ENCODE measurements at places on chromosomes 3 and 15.

- DNase-seq, result no peak
Measured at GRCh38 chr15:93278006-93278405, 189.0 kb upstream of the RGMA start.

GRCh38 chr15:68608206-68608843 is 29.5 kb downstream of the CORO2B start:
- DNase-seq, result no peak

GRCh38 chr15:84836844-84837243 is 19.7 kb downstream of the ALPK3 start:
- DNase-seq, result no peak

DNA sequence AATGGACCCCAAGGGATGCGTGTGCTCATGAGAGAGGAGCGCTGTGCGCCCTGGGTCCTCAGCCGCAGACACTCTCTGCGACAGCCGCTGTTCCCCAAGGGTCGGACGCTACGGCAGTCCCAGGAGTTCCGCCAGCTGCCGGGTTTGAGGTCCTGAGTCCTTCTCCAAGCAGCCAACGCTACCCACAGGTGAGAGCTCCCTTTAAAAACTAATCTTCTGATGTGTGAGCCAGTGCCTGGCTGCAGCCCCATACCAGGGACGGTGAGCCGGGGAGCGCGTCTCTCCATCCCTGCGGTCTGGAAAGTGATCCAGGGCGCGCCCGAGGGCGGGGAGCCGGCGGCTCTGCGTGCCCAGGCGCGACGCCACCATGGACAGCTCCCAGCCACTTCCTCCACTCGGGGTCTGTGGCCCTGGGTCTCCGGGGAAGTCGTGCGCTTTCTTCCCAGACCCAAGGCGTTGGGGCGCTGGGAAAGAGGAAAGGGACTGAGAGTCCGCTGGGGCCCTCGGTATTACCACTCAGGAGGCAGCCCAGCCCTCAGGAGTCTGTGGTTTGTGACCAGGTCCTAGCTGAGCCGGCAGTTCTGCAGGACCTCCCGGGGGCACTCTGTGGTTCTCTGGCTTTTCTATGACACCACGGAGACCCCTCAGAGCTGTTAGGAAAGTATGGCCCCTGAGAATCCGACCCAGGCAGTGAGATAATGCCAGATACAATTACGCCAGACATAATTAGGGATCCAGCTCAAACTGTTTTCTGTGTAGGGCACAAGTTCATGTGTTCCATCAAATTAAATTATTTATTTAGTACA is 1.4 kb downstream of the CEMIP start:
- DNase-seq, result no peak

DNA sequence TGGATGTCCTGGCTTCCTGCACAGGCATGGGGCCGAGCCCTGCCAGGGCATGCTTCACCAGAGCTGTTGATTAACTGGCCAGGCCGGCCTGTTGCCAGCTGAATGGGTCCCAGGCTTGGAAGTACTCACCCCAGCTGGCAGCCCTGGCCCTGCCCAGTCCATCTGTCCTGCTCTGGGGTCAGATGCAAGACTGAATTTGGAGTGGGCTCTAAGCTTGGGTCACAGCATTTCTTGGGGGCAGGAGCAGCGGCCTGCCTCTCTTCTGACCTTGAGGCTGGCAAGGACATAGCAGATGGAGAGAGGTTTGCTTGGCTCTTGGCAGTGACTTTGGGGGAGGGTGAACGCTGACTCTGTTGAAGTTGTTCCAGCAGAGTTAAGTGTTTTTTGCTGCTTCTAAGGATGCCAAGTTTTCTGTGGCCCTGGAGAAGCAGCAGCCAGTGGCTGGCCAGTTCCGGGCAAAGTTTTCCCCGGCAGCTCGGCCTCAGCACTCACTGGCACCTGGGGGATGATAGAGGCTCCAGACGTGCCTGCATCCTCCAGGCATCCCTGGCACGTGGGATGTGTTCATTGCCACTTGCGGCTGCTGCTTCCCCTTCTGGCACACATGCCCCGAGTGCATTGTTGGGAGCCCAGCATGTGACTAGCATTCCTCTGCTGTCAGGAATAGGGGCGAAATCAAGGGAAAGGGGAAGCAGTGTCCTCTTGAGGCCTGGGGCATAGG is 22.9 kb downstream of the PDIA5 start:
- DNase-seq, result no peak

DNA sequence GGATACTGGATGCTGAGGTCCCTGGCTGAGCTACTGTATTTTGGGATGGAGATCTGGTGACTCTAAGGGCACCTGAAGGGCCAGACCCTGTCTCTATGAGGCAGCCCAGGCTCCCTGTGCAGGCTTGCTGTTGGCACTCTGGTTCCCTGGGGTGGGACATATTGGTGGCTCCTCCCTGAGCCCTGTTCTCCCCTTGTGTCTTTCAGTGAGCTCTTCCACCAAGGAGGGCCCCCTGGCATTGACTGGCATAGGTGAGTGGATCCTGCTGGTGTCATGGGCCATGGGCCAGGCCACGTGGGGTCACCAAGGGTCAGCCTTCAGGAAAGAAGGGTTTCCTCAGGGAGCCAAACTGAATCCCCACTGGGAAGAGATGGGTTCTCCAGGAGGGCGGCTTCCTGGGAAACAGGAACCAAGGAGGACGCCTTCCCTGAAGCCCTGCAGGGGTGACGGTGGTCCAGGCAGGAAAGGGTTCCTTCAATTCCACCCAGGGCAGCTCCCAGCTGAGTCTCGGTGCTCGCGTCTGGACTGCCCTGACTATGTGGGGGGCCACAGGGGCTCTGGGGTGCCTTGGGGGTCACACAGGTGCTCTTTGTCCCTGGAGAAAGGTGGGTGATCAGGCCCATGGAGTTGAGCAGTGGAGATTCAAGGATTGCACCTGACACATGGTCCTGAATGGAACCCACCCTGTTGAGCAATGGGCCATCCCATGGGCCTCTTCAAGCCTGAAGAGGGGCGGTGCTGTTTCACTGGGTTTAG is 220.4 kb downstream of the SNRPN start:
- no peak for DNase-seq

DNA sequence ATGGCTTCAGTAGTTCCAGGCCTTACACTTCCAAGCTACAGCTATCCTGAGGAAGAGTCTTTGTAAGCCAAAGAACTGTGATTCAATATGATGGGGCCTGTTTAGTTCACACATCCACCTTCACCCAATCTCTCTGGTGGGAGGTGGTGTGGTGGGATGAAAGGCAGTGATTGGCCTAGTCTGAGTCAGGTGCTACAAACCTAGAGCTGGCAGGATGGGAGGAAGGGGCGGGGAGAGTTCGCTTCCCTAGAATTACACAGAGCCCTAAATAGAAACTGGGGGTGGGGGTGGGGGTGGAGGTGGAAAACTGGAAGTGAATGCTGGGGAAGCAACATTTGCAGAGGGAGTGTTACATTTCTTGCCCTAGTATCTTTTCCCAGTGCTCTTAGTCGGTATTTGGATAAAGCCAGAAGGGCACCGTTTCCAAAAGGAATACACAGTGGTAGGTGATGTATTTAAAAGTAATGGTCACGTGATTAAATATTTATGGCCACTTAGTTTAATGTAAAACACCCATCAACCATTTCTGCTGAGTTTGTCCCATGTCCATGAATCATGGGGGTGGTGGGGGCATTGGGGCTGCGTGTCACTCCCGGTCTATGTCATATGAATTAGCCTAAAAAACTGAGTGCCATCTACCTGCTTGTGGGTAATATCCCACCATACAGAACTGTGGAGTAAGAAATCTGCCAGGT is 247.6 kb upstream of the PROK2 start:
- no peak for DNase-seq

DNA sequence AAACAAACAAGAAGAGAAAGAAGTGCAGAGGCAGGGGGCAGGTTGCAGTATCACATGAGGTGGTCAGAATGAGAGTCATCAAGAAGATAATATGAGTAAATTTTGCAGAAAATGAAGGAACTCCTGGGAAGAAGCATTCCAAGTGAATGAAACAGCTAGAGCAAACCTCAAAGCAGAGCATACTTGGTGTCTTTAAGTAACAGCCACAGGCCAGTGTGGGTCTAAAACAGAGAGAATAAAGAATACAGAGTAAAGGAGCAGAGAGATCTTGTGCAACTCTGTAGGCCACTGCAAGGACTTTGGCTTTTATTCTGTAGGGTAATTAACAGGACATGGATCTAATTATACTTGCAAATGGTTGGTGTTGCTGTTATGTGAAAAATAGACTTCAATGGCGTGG is 81.3 kb downstream of the STAC start:
- DNase-seq, result no peak

GRCh38 chr3:53132347-53132746 is 2.1 kb upstream of the RFT1 start:
- DNase-seq, result no peak
